ENCODE measurements at places on chromosomes 13 and 19.

- DNase-seq: no peak
These were observed 12.0 kb downstream of the DLEU7 start for GRCh38 chr13:50831512-50831911.

DNA sequence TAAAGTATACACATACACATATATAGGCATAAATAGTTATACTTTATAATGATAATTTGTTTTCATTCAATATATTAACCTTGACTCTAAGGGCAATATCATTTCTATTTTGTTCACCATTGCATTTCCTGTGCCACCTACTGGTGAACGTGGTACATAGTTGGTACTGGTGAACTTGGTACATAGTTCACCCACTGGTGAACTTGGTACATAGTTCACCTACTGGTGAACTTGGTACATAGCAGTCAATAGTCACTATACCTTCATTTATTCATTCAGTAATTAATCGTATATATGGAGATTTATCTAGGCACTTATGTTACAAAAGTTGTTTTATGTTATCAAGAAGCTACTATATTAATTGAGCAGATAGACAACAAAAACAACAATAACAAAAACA is 172.6 kb upstream of the ATXN8OS start:
- DNase-seq: peak; percentile 25

DNA sequence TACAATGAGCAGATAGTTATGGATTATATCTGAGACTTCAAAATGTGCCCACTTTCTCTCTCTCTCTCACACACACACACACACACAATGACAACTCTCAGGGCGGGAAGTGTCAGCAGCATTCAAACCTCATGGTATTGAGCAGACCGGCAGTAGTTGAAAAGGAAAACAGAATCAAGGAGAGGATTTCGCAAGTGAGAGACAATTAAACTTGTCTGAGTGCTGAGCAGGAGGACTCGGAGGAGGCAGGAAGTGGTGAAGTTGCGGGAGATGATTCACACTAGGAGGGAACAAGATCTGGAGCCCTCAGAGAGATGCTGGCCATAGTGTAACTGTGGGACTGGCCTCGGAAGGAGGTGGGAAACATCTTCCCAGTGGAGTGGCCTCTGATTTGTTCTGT is 353.1 kb downstream of the EFNB2 start:
- DNase-seq: peak; percentile 81

- no peak for DNase-seq
These were observed 6.9 kb downstream of the TIMM29 start for GRCh38 chr19:10935371-10936059.

DNA sequence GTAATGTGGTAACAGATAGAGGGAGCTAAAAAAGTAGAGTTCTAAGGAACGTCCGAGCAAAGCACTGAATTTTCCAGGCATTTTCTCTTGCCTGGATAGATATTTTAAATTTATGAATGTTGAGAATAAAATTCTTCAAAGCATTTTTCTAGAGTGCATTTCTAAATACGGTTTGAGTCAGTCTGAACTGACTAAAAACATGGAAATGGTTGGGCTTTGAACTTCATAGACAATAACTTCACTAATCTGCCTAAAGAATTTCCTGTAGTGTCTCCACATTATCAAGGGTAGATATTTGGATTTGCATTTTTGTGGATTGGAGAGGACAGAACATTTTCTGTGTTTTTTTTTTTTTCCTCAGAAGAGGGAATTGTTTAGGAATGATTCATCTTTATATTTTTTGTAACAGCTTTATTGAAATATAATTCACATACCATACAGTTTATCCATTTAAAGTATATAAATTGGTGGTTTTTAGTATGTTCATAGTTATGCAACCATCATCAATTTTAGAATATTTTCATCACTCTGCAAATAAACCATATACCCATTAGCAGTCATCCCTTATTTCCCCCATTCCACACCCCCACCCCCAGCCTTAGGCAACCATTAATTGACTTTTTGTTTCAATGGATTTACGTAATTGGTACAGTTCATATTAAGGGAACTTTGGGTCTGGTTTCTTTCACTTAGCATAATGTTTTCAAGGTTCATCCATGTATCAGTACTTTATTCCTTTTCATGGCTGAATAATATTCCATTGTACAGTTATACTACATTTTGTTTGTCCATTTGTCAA is 20.7 kb downstream of the GARRE1 start:
- no peak for DNase-seq

GRCh38 chr13:48682436-48682835 is 28.7 kb downstream of the CYSLTR2 start:
- DNase-seq: no peak

DNA sequence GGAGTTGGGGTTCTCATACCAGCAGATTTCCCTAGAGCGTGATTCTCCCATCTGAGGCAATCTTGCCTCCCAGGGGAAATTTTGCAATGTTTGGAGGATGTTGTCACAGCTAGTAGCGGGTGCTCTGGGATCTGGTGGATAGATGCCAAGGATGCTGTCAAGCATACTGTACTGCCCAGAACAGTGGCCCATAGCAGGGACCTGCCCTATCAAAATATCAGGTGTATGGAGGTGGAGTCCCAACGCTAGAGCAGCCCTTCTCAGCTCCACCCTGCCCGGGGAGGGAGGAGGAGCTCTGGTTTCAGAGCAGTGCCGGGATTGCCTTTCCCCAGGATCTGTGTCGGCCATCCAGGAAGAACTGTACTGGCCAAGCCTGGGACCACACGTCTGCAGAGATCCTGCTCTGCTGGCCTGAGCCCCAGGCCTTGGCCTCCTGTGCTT is 10.9 kb upstream of the QTRT1 start:
- DNase-seq: no peak

DNA sequence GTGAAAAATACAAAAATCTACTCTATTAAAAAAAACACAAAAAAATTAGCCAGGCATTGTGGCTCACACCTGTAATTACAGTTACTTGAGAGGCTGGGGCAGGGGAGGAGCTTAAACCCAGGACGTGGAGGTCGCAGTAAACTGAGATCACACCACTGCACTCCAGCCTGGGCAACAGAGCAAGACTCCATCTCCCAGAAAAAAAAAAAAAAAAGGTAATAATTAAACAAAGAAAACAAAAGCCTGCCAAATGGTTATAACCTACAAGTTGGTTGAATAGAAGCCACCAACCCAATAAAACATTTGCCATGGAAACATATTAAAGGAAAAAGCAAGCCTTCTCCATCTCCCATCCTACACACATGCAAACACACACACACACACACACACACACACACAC is 255.2 kb downstream of the ITGBL1 start:
- no peak for DNase-seq

DNA sequence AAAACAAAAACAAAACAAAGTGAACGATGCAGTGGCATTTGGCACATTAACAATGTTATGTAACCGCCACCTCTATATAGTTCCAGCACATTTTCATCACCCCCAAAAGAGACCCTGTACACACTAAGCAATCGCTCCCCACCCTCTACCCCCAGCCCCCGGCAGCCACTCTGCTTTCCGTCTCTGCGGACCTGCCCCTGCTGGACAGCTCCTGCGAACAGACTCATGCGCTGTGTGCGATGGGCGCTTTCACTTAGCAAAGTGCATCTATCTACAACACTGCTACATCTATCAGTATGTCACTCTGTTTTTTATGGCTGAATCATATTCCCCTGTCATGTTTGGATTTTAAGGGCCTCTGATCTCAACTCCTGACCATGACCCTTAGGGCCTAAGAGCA is 25.1 kb upstream of the TMEM160 start:
- no peak for DNase-seq

- no peak for DNase-seq
These were observed 25.6 kb downstream of the DHRS12 start for GRCh38 chr13:51778392-51778791.

DNA sequence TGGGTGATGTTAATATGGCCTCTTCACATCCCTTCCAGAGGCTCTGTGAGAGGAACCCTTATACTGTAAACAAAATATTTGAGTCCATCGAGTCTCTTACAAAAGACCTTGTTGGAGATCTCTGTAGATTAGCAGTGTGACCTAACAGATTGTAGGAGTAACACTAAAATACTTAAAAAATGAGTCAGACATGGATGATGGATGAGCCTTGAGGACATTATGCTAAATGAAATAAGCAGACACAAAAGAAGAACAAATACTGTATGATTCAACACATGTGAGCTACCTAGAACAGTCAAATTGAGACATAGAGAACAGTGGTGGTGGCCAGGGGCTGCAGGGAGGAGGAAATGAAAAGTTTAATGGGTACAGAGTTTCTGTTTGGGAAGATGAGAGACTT is 152.2 kb upstream of the UBL3 start:
- DNase-seq: peak; percentile 80

GRCh38 chr13:33438918-33439317 is 153.4 kb upstream of the STARD13 start:
- no peak for DNase-seq

DNA sequence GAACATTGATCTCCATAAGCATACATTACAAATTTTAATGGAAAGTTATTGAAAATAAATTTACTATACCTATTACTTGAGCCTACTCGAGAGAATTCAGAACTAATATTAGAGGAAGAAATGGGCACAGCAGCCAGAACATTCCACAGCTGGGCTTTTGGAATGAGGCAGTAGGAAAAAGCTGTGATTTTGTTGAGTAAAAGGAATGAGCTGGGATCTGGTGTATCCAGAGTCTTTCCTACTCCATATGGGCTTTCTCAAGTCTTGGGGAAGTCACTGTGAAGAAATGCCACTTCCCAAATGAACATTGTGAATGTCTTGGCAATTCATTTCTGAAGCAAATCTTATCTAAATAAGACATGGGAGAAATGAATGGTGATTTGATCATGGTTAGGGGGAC is 93.1 kb downstream of the CYSLTR2 start:
- no peak for DNase-seq

GRCh38 chr13:49399801-49400472 is 43.9 kb downstream of the CAB39L start:
- no peak for DNase-seq

Data from RCC 7860 (cell line).